ENCODE measurements at places on chromosomes 6 and 20.

DNA sequence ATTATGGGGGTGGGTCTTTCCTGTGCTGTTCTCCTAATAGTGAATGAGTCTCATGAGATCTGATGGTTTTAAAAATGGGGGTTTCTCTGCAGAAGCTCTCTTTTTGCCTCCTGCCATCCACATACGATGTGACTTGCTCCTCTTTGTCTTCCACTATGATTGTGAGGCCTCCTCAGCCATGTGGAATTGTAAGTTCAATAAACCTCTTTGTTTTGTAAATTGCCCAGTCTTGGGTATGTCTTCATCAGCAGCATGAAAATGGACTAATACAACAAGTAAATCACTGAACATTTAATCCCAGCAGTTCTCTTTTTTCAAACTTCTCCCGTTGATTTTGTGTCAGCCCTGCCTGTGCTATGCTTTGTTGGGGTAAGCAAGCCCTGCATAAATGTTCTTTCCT lies 95.2 kb downstream of the FAM217A start:
- DNase-seq, result no peak

GRCh38 chr6:124073021-124073420 lies 269.4 kb downstream of the NKAIN2 start:
- no peak for DNase-seq

GRCh38 chr20:25279403-25279802 lies 31.5 kb downstream of the PYGB start:
- DNase-seq, result no peak

DNA sequence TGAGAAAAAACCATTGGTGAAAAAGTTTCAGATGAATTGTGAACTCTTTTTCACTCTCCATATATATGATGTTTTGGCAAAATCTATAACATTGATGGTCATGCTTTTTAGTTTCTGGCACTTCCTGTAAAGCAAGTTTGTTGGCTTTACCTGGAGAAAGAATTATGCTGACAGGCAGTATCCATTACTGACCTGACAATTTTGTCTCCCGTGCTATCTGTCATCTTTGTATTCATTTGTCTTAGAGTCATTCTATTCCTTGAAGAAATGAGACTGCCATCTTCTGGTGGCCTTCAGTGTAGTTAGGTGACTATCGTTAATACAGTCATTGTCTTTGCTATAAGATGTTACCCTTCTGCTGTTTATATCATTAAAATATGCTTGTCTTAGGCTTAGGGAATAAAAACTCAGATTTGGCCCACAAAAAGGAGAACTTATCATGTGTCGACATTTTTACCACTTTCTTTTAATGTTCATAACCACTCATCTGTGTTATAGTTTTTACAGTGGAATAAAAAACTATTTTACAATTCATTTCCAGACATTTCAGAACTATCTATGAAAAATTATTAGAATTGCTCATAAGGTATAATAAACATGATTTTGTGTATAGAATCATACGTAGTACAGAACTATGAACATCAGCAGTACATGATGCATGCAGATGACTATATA lies 707.0 kb downstream of the EPM2A start:
- DNase-seq, result no peak

- peak; percentile 67 for DNase-seq
These were observed 37.7 kb upstream of the B4GALT5 start for GRCh38 chr20:49751397-49751736.

GRCh38 chr6:158669145-158670035 lies 19.5 kb downstream of the SYTL3 start:
- no peak for DNase-seq

- no peak for DNase-seq
These were observed 45.3 kb downstream of the CLIC5 start for GRCh38 chr6:45970326-45970725.

DNA sequence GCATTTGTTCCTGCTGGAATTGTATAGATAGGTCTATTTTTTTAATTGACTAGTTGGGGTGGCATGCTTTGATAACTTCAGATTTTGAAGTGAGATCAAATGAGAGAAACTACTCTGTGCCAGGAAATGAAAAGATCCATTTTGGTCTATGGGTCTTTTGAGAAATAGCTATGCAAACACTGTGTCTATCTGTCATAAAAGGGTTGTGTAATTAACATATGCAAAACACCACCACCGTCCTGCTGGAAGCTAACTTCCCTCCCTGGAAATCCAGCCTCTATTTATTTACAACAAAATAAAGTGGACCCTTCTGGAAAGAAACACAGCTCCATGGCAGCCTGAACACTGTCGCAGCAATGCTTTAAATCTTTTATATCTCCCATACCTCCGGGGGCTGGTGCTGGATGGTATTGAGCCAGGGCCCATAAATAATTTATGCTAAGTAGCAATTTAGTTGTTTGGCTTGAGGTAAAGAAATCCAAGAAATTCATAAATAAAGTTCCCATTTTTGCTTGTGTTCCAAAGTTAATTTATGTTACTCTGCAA lies 244.2 kb upstream of the POU3F2 start:
- no peak for DNase-seq

DNA sequence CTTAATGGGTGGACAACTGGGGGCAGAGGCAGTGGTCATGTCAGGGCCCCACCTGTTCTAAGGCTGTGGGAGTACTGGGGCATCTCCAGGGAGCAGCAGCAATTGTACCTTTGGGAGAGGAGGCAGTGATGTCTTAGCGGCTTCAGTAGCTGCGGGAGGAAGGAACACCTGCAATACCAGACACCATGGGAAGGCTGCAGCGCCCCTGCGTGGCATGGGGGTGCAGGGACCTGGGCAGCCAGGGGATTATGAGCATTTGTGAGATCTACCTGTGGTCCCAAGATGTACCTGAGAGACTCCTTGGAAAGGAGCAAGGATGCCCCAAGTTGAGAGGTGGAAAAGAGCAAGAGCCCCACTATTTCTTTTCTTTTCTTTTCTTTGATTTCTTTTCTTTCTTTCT lies 112.1 kb upstream of the GPR6 start:
- no peak for DNase-seq

GRCh38 chr6:1596088-1596852 lies 13.4 kb upstream of the FOXC1 start:
- peak; percentile 76 for DNase-seq

DNA sequence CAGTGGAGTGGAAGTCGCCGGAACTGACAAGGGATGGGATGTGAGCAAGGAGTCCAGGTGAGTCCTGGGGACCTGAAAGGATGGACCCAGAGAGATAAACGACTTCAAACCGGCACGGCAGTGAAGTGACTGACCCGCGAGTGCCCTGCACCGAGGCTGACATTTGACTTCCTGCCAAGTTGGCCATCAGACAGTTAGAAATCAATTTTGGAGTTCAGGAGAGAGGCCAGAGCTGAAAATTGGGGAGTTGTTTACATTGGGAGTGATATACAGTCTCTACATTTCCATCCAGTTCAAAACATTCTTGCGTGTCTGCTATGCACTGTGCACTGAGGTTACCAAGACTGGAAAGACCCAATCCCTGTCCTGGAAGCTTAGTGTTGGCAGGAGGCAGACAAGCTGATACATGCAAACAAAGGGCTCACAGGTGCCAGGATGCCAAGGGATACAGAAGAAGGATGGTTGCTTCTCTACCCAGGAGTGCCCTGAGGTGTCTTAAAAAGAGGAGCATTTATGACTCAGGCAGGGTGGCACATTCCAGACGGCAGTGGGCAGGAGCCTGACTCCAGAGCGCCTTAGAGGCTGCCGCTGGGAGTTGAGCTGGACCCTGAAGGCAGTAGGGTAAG lies 186.6 kb downstream of the MTHFD1L start:
- no peak for DNase-seq

GRCh38 chr6:49416195-49416594 lies 46.9 kb downstream of the MMUT start:
- DNase-seq, result no peak

- DNase-seq, result no peak
These were observed 331.6 kb downstream of the TAF4 start for GRCh38 chr20:61733891-61734732.

DNA sequence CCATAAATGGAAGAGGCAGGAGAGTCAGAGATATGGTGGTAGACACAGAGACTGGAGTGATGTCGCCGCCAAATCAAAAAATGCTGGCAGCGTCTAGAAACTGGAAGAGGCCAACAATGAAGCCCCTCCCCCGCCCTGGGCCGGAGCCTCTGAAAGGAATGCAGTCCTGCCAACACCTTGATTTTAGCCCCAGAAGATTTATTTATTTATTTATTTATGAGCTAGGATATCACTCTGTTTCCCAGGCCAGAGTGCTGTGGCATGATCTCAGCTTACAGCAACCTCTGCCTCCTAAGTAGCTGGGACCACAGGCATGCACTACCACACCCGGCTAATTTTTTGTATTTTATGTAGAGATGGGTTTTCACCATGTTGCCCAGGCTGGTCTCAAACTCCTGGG lies 82.6 kb upstream of the CCDC167 start:
- no peak for DNase-seq

DNA sequence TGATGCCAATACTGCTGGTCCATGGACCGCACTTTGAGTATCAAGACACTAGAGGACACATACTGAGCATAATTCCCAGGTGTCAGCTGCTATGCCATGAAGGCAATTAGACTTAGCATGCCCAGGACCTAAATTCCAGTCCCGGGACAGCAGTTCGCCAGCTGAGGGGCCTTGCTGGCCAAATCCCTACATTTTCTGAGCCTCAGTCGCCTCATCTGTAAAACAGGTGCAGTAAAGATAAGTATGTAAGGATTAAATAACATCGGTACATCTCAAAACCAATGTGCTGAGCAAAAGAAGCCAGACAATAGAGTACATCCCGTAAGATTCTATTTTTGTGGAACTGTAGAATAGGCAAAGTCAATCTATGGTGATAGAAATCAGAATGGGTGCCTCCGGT lies 1.0 kb downstream of the BFSP1 start:
- no peak for DNase-seq

DNA sequence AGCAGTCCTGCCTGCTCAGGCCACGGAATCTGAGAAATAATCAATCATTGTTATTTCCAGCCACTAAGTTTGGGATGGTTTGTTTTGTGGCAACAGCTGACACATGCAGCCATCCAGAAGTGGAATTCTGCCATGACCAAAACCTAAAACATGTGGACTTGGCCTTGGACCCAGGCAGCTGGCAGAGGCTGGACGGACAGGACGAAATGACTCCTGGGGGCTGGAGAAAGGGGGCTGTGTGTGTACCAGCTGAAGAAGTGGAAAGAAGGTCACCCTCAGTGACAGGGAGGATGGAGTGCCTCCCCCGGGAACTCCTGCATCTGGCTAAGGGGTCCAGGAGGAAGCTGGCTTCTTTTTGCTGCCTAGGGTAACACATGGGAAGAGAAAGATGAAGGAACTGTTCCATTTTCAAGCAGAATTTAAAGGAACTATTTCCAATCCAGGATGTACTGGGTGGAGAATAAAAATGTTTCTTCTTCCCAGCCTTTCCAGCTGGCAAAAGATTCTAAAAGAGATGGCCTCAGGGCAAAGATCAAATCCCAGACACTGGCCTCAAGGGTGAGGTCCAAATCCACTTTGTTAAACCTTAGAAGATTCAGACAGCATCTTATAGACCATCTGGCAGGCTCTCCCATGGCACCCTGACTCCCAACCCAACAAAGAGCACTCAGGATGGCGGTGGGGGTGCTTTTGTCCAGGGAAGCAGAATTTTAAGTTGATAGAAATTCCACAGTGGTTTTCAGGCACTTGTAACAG lies 14.3 kb downstream of the SERPINB6 start:
- DNase-seq, result no peak

GRCh38 chr6:85416049-85416448 lies 33.8 kb upstream of the NT5E start:
- no peak for DNase-seq

DNA sequence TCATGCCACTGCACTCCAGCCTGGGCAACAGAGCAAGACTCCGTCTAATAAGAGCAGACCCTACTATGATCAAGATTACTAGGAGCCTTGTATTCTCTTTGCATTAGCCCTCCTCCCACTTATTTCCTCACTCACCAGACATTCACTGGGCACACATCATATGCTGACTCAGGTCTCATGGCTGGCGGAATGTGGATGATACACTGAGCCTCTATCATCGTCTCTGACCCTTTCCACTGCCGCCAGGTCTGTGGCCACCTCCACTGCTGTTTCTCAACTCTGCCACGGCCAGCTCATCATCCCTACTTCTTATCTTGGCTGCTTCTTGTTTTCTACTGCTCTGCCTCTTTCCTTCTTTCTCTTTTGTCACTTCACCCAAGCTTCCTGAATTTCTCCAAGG lies 161.0 kb downstream of the BACH2 start:
- no peak for DNase-seq

DNA sequence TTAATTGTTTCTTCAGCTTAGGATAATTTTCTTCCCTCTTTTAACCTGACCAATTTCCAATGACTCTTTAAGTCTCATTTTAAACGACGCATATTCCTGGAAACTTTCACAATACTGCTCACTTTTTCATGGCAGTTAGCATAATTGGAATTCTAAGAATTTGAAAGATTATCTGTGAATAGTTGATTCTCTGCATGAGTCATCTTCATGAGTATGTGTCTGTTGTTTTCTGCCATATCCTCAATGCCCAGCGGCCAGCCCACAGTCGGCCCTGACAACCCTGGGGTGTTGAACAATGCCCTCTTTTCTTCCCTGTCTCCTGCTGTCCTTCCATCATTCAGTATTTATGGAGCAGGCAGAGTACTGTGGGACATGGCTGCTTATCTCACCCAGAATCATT lies 554.2 kb downstream of the CDH26 start:
- DNase-seq, result no peak

DNA sequence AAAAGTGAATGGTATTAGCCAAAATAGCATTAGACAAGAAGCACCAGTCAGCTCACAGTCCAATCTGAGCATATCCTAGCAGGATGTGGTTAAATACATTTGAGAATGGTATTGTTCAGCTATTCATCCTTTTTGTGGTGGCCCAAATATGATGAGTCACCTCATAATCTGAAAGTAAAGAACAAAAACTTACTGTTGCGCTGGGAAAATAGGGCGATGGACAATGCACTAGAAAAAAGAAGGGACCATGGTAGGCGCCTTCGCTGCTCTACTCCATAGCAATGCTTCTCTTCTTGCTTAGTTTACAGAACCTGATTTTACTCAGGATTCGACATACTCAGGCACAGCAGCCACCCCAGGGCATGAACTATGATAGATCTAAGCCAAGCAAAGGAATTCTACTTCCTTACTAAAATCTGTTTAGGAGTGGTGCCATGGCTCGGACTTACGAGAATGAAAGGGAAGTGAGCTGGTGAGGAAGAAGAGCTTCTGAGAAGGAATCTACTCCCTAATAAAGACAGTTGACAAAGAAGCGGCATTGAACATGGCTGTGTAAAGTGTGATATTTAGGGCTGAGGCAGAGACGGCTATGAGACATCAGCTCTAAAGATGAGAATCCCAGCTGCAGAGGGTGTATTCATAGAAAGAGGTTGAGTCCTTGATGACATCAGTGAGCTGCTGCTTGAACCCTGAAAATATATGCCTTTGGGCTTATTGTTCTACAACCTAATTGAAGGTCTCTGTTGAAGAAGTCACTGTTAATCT lies 16.6 kb upstream of the FBXO9 start:
- no peak for DNase-seq
